ENCODE measurements at places on chromosomes 2 and 18. TPM values are rescaled to one million over a fixed set of nuclear protein-coding genes. Genes with fewer than 3 reads are reported as not detected.

Gene LIMS4
- 1.5 TPM for total RNA-seq

Gene KIDINS220
- total RNA-seq, result 84.2 TPM

Gene ZSCAN30
- 17.7 TPM for total RNA-seq

Gene SLC19A3
- 322 TPM for total RNA-seq

Gene SKA1
- 0.68 TPM for total RNA-seq

Gene CSRNP3
- total RNA-seq, result 2.4 TPM

Gene SERPINB10
- not detected for total RNA-seq

Gene RNF144A
- 45.8 TPM for total RNA-seq

Gene PDCL3
- 9.2 TPM for total RNA-seq

Gene CHST9
- total RNA-seq, result not detected
